ENCODE measurements at places on chromosomes 7 and 10.

DNA sequence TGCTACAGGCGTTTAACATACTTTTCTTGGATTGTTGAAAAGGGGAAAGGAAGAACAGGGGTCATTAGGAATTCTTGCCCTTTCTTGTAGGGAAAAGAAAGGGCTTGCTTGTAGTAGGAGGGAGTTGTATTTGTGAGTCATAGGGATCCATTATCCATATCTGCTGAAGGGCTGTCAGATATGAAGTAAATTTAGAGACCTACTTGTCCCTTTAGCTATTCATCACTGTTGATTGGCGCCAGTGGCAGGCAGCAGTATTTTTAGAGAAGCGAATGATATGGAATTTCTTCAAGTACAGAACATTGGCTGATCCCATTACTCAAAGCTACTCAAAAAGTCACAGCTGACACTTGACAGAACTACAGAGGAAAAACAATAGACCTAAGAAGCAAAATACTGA, 97.7 kb downstream of the CELF2 start:
- DNase-seq: no peak

DNA sequence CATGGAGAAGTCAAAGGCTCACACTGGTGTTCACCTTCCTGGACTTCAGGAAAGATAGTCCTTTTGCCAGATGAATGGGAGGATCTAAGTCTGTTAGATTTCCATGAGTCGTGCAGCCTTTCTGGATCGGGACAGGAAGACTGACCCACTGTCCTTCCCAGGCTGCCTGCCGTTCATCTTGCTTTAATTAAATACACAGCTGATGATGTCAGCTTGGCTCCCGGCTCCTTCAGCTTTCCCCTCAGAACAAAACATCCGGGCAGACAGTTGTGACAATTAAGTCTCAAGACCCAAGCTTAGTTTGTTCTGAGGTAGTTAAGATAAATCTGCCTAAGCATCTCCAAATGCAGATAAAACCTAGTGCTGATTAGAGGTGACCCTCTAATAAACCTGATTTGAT, 58.6 kb downstream of the AUTS2 start:
- no peak for DNase-seq

DNA sequence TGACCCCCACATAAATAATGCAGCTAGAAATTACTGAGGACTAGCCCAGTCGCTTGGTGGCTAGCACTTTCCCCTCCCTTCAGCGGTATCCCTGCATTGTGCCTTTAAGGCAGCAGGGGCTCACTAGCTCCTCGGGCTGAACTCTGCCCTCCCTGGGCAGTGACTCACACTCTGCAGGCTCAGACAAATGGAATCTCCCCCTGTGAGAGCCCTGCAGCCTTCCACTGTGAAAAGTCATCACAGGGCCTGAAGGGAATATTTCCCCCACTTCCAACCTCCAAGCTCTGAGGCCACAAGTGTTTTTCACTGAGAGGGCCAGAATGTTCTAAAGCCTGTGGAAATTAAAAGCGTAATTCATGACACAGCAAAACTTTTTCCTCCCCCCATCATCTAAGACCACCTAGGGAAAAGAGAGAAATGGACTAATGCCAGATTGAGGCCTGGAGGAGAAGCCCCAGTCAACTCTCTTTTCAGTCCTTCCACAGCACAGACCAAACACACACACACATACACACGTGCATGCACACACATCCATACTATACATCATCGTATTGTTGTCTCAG, 93.6 kb upstream of the COL1A2 start:
- no peak for DNase-seq

GRCh38 chr7:141486959-141487358, 64.3 kb upstream of the AGK start:
- no peak for DNase-seq

DNA sequence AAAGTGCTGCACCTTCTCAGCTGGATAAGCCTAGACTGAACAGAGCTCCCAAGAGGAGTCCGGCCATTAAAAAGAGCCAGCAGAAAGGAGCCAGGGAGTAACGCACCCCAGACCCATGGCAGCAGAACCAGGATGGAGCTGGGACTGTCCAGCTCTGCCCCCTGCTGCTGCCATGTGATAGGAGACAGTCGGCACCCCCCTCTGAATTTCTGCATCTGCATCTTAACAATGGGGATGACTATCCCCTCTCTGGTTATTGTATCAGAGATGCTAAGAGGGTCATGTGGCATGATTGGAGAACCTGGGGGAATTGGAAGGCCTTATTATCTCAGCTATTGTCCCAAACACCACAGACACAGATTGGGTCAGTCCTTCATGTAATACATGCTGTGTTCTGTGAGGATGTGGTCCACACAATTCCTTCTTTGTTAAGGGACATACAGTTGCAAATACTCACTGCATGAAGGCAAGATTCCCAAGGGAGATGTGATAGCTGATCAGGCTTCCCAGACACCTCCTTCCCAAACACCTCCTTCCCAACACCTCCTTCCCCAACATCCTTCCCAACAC, 29.3 kb downstream of the PLEKHS1 start:
- DNase-seq: no peak

- DNase-seq: no peak
Observed at GRCh38 chr10:103690281-103690680, 165.1 kb downstream of the SH3PXD2A start.

GRCh38 chr10:92530421-92530820, 43.5 kb downstream of the IDE start:
- DNase-seq: no peak

GRCh38 chr7:129790136-129790535, 162.6 kb downstream of the UBE2H start:
- no peak for DNase-seq

GRCh38 chr7:42627101-42627500, 284.8 kb downstream of the C7orf25 start:
- no peak for DNase-seq

DNA sequence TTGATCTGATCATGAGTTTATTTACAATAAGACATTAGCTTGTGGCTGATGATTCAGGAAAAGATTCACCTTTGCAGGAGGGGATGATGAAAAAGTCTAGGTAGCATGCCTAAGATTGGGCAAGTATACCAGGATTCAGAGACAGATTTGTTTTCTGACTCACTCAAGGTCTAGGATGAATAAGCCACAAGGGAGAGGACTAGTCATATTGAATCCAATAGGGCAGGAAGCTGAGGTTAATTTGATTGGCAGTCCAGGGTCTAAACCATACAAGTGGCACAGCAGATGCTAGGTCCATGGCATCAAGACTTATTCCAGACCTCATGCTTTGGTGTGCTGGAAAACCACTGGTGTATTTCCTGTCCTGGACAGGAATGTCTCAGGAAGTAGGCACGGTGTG, 1133.4 kb downstream of the XPNPEP1 start:
- DNase-seq: no peak

DNA sequence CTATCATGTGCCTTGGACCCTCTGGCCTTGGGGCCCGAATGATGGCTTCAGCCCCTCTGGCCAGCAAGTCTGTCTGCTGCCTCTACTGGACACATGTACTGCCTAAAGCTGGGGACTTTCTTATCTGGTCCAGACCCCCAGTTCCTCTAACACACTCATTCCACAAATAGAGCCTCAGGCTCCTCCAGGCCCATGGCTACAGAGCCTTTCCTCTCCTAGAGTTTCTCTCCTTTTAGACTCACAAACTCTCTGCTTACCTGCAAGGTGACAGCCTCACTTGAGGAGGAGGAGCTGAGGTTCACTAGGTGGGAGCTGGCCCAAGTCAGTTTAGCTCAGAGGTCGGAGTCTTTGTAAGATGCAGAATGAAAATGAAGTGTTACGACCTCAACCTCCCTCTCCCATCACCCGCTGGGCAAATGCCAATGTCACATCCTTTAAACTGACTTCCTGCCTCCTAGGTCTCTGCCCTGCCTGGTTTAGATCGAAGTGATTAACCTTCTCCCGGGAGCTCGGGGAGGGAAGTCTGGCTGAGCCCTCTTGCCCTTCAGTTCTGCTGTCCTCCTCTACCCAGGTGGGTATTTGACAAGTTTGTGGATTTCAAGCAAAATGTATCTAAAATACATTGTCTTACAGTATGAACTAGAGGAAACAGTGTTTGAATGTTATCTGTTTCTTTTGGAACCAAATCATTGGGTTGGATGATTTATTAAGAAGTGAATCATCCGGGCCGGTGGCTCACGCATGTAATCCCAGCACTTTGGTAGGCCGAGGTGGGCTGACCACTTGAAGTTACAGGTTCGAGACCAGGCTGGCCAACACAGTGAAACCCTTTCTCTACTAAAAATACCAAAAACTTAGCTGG, 71.9 kb upstream of the TNS3 start:
- no peak for DNase-seq

- DNase-seq: no peak
Observed at GRCh38 chr10:24254180-24254579, 45.2 kb downstream of the KIAA1217 start.

- no peak for DNase-seq
Observed at GRCh38 chr7:80412842-80413241, 99.0 kb downstream of the GNAT3 start.

- DNase-seq: no peak
Observed at GRCh38 chr7:46753662-46754061, 828.2 kb downstream of the TNS3 start.

- no peak for DNase-seq
Observed at GRCh38 chr7:24444666-24445440, 128.4 kb upstream of the PALS2 start.

GRCh38 chr7:143447466-143447865, 4.2 kb downstream of the TAS2R60 start:
- no peak for DNase-seq

GRCh38 chr7:111226800-111227199, 135.9 kb downstream of the LRRN3 start:
- DNase-seq: no peak

Data from MV-4-11 (cell line).